M059J (cell line): ENCODE measurements at places on chromosomes 5 and 9.

DNA sequence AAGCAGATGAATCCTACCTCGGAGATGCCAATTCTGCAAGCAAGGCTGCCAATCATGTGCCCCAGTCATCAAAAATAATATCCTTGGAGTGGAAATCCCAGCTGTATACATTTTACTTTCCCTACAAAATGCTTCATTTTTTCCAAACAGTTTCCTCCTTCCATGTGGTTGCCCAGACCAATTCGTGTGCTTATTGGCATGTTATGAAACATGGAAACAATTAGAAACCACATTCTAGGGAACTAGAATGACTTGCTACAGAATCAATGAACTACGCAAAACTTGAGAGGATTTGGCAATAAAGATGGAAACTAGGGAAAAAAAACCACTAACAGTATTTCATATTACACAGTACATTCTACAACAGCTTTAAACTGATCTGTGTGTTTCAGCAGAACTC, 584.5 kb upstream of the DMAC1 start:
- DNase-seq: no peak

DNA sequence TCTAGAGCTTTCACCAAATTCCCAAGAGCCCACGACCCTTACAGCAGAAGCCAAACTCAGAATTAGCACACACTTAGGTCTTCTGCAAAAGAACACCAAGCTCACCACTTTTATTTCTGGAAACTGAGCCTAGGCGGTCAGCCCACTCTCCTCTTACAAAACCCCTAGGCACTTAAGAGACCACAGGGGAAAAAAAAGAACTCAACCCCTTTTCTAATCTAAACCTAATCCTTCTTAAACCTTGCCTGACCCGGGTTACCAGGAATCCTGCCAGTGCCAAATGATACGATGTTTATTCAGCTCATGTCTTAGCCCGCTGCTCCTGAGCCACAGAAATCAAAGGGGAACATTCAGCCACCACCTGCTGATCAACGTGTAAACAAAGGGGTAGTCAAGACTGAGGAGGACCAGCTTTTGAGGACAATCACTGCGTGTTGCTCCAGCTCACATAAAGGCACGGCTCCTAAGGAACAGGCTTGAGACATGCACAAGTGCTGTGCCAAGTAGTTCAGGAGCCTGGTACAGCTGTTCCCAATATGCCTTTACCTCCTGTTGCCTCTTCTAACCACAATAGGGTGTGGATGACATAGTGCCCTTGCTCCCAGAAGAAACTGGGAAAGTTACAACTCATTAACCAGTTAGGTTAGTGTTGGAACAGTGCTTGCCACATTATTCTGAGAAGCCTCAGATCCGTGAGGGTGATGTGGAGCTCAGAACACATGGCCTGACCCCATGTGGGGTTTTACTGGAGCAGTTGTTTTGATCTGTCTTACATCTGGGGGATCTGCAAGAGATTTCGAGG, 49.3 kb downstream of the ZFAND5 start:
- DNase-seq: peak; percentile 92

DNA sequence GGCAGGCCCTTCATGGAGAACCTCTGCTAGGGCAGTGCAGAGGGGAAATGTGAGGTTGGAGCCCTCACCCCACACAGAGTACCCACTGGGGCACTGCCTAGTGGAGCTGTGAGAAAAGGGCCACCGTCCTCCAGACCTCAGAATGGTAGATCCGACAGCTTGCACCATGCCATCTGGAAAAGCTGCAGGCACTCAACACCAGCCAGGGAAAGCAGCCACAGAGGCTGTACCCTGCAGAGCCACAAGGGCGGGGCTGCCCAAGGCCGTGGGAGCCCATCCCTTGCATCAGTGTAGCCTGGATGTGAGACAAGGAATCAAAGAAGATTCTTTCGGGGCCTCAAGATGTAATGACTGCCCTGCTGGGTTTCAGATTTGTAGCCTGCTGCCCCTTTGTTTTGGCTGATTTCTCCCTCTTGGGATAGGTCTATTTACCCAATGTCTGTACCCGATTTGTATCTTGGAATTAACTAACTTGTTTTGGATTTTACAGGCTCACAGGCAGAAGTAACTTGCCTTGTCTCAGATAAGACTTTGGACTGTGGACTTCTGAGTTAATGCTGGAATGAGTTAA, 16.6 kb upstream of the ZDHHC11 start:
- DNase-seq: no peak

DNA sequence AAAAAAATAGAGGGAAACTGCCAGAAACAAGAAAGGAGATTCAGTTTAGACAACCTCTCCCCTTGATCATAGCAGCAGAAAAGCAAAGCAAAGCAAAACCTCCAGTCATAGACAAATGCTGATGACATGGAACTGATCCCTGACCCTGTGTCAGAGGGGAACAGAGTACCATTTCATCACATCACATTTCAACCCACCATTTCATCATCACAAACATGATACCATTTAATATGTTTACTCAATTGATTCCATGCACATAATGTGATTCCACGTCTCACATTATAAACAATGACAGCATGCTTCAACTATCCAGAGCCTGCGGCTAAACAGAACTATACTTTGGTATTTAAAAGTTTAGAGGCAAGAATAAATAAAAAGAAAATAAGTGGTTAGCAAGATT, 28.7 kb upstream of the ACOT12 start:
- DNase-seq: peak; percentile 95

DNA sequence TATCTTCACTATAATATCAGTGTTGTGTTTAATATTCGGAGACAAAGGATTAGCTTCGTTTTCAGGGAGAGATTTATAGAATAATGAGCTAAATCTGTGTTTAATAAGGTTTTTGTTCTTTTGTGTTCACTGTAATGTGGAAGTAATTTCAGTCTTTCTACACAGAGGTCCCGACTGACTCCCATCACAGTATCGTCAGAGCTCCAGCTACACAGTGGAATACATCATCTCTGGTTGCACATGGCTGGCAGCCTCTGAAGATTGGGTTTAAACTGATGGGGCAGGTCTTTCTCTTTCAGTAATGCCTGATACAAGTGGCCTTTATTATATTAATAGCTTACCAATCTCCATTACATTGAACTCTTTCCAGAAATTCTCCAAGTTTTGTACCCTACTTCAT, 736.7 kb upstream of the RIOK2 start:
- no peak for DNase-seq

- peak; percentile 17 for DNase-seq
Measured at GRCh38 chr9:106277966-106278365, 583.6 kb downstream of the TMEM38B start.

DNA sequence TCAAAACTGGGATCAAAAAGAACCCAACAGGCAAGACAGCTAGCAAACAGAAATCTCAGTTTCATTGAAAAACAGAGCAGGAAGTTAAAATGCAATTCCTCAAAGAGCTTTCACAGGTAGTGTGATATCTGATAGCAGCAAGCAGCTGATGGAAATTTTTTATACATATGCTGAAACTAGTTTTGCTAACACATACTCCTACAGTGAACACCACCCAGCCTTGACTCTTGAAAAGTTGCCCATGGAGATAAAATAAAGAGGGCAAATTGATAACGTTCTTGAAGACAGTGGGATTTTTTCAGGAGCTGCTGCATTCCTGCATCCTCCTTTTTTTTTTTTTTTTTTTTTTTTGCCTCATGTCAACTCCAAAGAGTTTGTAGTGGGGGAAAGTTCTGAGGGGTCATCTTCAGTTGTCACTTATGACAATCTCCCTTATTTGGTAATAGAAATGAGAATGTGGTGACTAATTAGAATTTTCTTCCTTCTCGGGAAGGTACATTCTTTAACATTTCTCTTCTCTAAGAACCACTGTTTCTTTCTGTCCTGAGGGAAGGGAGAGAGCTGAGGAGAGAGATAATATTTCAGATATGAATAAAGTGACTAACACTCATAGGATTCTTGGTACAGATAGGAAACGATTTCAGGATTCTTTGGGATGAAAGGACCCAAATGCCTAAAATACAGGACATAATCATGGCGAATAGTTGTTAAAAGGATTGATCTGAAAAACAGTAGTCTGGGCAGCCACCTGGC, 24.6 kb downstream of the SH3RF2 start:
- peak; percentile 72 for DNase-seq

DNA sequence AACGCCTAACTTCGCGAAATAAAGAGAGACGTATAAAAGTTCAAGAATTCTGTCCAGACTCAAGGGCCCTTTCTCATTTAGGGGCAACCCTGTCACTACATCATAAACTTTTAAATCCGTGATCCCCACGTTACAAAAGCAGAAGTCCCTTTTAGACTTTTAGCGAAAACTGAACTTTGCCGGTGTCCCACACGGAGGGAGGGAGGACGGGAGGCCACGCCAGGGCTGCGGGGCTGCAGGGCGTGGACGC, 515 bp upstream of the F2R start:
- no peak for DNase-seq

- no peak for DNase-seq
Measured at GRCh38 chr9:111514967-111515366, 10.0 kb upstream of the ZNF483 start.

- DNase-seq: peak; percentile 21
Measured at GRCh38 chr5:172216345-172216744, 22.4 kb downstream of the EFCAB9 start.

GRCh38 chr5:136235321-136235720, 42.4 kb upstream of the SMIM32 start:
- peak; percentile 71 for DNase-seq

DNA sequence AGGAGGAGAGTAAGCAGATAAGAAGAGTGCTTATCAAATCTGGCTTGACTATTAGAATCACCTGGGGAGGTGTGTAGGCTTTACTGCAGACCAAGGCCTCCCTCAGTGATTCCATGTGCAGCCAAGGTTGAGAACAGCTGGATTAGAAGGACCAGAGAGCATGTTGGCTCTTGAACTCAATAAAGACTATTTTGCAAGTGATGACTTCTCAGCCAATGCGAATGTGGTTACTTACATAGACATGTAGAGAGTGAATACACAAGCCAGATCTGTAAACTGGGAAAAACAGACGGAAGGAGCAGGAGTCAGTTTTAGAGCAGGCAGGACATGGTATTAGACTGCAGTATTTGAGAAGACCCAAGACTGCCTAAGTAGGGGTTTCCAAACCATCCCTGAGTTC, 48.5 kb downstream of the MAMDC2 start:
- no peak for DNase-seq

DNA sequence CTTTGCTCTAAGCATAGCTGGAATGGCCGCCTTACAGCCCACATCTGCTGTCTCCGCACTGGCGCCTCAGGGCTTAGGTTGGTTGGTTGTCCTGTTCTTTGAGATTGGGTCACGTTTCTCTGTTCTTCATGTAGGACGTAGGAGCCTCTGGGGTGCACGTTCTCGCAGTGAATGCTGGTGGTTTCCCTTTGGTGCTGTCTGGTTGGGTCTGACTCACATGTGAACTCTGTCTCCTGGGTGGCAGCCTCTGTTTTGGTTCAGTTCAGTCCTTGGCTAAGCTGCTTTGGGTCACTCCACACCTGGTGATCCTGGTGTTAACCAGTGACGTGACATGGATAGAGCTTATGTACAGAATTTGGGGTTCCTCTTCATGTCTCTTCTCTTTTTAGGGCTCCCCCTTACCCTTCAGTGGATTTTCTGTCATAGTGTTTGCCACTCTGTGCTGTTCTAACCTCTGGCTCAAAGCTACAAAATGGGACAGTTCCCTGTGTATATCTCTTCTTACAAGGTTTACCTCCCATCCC, 12.6 kb upstream of the LPCAT1 start:
- peak; percentile 57 for DNase-seq

DNA sequence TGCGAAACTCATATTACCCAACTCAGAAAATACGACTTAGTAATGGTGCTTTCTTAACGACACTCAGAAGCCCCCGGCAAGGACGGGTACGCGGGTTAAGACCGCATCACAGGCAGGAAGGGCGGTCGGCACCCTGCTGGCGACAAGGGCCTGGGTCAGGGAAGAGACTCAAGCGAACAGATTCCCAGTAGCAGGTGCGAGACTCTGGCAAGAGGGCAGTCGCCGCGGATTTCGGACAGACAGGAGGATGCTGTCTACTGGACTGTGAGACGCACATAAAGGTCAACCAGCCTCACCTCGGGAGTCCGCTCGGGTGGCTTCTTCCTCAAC, 398 bp downstream of the RAPGEF6 start:
- peak; percentile 72 for DNase-seq

GRCh38 chr5:153429761-153430380, 60.6 kb upstream of the GRIA1 start:
- DNase-seq: no peak

- DNase-seq: peak; percentile 50
Measured at GRCh38 chr9:117938086-117938485, 233.9 kb downstream of the TLR4 start.

DNA sequence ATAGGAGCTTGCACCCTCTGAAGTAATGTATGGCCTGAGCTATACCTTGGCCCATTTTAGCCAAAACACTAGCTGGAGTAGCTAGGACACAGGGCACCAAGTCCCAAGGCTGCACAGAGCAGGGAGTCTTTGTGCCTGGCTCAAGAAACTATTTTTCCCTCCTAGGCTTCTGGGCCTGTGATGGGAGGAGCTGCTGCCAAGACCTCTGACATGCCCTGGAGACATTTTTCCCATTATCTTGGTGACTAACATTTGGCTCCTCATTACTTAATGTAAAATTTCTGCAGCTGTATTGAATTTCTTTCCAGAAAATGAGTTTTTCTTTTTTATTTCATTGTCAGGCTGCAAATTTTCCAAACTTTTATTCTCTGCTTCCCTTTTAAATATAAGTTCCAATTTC, 1099.2 kb downstream of the CDH18 start:
- DNase-seq: peak; percentile 51

DNA sequence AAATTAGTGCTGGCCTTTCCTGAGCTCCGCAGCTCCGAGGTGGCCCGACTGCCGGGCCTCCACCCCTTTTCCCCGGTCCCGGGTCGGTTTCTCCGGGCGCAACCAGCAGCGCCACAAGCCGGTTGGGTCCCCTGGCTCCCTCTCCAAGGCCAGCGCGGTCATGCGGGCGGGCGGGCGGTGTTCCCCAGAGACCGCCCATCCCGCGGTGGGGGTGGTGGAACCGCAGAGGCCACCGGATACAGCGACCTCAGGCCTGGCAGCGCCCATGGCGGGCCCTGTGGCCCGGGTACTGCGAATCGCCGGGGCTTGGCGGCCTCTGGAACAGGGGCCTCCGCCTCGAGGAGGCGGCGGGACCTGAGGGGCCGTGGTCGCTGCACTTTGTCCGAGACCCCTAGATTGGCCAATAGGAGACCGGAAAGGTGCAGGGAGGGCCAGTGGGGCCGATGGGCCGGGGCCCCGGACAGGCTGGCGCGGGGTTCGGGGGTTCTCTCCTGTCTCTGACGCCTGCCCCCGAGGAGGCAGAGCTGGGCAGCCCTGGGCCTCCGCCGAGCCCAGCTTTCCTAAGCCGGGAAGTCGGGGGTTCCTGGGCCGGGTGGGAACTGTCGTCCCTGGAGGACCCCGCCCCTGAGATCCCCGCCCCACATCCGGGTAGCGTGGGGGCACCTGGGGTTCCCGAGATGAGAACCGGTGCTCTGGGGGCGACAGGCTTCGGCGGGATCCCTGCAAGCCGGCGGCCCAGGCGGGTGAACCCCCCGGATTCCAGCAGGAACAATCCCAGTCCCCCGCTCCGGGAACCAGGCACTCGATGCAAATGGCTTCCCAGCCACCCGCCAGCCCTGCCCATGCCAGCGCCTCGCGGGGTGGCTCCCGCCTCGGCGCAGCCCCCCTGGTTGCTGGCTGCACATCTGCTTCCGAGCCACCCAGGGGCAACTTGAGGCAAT, 293.9 kb downstream of the ZSWIM6 start:
- peak; percentile 70 for DNase-seq

GRCh38 chr9:131282688-131283422, 6.5 kb upstream of the FAM78A start:
- DNase-seq: no peak
